ENCODE measurements at places on chromosomes 1 and 21. TPM values are rescaled to one million over a fixed set of nuclear protein-coding genes. Genes with fewer than 3 reads are reported as not detected.

DNA sequence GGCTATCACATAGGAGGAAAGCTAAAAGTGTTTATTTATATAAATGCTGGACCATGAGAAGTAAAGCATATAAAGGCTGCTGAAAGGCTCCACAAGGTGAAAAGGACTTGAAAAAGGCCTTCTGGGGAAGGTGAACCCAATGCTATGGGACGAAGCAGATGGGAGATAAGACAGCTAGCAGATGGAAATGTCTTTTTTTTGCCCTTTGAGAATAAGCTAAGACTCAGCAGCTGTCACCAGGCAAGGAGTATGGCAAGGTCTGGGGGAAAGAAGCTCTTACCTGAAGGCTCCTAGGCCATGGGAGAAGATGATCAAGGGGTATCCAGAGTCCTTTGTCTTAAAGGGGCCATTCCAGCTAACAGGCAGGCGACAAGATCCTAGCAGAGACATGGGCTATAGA lies 9.9 kb downstream of the PAFAH2 start:
- DNase-seq = no peak

The AIRE gene
- polyA plus RNA-seq = not detected

- peak; percentile 46 for DNase-seq
These were observed 2.6 kb downstream of the FUCA1 start for GRCh38 chr1:23865543-23865930.

- no peak for DNase-seq
These were observed 39.0 kb downstream of the SLC37A1 start for GRCh38 chr21:42552407-42553336.

DNA sequence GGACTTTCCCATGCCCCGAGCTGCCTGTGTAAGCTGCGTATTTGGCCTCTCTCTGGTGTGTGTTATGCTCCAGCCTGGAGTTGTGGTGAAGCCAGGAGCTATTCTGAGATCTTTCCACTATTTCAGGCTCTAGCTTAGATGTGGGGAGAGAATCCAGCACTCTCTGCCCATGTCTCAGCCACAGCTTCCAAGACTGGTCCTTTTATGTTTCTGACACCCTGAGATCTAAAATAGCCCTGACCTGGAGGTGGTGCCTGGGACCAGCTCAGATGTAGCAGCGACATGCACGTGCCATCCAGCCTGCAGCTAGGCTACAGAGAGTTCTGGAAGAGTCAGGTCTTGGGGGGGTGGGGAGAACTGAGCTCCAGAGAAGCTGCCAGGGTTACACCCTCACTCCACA lies 76.5 kb downstream of the TENT5C start:
- no peak for DNase-seq

DNA sequence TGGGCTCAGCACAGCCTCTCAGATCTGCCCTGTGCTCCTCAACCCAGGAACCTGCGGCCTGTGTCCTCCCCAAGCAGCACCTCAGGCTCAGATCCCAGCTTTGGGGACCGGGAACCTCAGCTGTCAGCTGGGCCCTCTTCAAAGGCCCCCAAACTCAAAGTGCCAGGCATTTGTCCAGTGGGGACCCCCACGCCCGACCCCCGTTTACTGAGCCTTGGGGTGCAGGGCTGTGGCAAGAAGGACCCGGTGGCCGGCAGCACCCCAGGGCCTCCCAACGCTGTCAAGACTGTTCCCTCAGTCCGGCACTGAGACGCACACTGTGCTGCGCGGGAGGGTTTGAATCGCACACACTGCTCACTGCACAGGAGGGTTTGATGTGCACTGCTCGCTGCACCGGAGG lies 35.0 kb downstream of the MORN1 start:
- DNase-seq = peak; percentile 49

DNA sequence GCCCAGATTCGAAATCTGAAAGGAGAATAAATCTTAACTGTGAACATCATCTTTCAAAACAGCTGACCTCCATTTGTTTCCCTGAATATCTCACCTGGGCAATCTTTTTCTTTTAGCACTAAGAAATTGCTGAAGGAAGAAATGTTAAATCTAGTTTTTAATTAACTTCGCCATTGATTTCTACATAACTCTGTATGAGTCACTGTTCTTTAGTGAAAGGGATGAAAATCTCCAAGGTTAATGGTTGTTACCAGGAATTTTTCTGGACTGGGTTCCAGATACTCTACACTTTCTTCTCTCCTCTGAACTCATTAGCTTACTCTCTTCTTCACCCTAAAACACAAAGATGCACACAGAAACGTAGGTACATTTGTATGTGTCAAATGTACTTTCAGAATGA lies 235.7 kb downstream of the BACH1 start:
- DNase-seq = no peak

DNA sequence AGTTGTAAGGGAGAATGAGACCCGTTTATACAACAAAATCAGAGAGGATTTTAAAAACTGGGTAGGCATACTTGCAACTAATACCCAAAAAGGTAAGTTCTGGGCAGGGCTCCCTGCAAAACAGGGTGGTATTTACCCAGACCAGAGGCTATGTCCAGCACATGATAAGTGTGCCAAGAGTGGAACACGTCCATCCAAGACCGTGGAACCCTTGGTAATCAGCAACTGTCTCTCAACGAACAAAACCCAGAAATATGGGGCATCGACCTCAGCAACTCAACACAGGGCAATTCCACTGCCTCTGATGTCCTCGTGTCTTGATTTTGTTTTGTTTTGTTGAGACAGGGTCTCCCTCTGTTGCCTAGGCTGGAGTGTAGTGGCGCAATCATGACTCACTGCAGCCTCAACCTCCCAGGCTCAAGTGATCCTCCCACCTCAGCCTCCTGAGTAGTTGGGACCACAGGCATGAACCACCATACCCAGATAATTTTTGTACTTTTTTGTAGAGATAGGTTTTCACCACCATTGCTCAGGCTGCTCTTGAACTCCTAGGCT lies 26.7 kb upstream of the MX1 start:
- no peak for DNase-seq

The PALMD gene
- 95.2 TPM for polyA plus RNA-seq

DNA sequence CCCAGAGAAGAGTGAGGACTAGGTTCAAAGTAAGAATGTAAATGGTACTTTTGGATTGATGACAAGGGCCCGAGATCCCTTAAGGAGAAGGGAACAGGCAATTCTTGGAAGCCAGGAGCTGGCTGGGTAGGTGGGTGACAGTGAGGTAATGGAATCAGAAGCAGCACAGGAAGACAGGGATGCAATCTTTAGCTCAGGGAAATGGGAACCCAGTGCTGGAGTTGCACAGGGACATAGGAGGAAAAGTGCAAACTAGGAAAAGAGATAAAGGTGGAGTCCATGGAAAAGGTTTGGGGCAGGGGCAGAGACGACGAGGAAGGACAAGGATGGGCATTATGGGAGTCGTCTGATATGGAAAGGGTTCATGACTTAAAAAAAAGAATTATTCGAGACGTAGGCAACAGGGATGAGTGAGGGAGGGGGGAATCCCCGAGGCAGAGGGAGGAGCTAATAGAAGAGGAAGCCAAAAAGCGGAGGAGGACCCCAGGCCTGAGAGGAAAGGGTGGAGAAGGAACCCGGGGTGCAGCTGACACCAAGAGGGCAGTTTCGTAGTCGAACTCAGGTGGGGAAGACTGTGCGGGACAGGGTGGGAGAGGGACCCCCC lies 495 bp downstream of the PI4KB start:
- peak; percentile 60 for DNase-seq

The DIO1 gene
- not detected for polyA plus RNA-seq

The PYHIN1 gene
- polyA plus RNA-seq = 0.15 TPM

The SFT2D2 gene
- polyA plus RNA-seq = 2.7 TPM

DNA sequence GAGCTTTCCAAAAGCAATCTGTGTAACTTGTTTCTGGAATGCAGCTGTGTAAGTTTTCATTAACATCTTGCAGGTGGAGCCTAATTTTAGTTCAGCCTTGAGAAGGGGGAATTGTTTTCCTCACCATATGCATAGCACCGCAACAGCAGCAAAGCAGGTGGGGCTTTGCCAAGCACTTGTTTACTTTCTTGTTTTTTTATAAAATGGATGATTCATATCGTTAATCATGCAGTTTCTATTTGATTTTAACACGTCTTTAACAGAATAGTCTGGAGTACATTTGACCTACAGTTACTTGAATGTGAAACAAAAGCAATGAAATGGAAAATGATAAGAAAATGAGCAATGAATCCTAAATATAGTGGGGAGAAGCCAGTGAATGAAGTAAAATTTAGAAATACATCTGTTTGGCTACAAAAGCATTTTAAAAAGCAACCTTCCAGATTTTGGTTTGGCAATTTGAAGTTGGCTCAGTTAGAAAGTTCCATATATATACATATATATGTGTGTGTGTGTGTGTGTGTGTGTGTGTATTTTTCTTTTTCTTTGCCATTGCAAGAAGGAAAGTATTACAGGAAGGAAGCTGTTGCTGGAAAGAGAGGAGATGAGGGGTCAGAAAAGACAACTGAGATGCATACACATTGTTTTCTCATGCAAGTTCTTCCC lies 119.0 kb upstream of the ADGRL2 start:
- DNase-seq = no peak

DNA sequence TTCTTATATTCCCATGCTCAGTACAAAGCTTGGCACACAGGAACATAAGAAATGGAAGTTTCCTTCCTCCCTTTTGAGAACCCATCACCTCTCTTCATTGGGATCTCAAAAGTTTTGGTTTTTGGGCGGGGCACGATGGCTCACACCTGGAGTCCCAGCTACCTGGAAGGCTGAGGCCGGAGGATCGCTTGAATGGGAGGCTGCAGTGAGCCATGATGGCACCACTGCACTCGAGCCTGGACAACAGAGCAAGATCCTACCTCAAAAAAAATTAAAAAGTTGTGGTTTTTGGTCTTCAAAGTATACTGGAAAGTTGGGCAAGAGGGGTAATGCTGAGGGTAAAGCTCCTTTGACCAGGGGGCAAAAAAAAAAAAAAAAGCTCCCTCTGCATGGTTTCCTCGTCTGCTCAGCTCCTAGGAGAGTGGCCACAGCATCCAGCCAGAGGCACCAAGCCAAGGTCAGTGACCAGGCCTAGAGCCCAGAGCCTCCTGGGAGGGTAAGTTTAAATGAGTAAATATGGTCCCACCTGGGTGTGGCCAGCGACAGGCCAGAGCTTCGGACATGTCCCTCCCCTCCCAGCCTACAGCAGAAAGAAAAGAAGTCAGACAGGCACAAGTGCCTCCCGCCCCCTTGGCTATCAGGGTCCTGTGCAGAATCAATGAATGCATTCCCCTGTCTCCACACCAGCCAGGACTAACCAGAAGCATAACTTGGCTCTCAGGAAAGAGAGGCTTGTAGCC lies 5.0 kb downstream of the MEF2D start:
- peak; percentile 85 for DNase-seq

- DNase-seq = no peak
These were observed 1.7 kb upstream of the CHI3L2 start for GRCh38 chr1:111225717-111226400.

GRCh38 chr1:200624679-200625335 lies 4.3 kb upstream of the KIF14 start:
- no peak for DNase-seq

DNA sequence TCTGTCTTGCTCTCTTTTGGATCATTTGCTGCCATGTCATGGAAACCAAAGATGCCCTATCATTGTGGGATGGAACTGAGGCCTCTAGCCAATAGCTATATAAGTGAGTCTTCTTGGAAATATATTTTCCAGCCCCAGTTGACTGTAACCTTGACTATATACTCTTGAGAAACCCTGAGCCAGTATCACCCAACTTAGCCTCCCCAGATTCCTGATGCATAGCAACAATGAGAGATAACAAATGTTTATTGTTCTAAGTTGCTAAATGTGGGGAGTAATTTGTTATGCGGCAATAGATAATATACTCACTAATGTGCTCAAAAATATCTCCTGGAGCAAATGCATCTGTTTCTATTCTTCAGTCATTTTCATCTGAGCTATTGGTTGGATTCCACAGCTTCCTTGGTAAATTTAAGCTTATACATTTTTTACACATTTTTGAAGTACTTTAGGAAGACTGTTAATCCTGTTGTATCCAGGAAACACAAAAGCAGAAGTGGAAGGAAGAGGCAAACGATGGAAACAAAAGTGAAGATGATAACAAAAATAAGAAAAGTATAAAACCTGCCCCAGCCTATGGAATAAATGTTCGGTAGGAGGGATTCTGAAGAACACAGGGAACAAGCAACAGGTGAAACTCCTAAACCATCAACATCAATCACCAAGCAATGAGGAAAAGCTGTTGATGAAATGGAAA lies 6.3 kb upstream of the SRRM1 start:
- no peak for DNase-seq

GRCh38 chr1:1074631-1075147 lies 583 bp upstream of the RNF223 start:
- no peak for DNase-seq

DNA sequence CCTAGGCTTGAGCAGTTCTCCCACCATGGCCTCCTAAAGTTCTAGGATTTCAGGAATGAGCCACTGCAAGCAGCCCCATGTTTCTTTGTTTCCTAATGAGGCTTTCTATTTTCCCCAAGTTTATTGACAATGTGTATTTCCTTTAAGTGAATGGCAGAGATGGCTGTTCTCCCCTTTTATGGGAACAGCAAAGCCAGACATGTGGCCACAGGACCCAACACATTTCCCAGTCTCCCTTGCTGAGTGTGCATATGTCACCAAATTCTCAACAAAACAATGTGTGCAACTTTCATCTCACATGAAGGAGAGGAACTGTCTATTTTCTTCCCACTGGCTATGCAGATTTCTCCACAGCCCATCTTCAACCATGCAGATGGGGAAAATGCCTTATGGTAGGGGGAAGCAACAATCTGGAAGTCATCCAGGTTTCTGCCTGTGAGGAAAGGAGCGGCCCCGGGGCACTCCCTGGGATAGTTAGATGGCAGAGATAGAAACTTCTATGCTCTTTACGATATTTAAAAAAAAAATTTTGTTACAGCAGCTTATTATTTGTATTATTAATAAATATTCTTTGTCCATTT lies 28.6 kb upstream of the MAP10 start:
- DNase-seq = no peak

DNA sequence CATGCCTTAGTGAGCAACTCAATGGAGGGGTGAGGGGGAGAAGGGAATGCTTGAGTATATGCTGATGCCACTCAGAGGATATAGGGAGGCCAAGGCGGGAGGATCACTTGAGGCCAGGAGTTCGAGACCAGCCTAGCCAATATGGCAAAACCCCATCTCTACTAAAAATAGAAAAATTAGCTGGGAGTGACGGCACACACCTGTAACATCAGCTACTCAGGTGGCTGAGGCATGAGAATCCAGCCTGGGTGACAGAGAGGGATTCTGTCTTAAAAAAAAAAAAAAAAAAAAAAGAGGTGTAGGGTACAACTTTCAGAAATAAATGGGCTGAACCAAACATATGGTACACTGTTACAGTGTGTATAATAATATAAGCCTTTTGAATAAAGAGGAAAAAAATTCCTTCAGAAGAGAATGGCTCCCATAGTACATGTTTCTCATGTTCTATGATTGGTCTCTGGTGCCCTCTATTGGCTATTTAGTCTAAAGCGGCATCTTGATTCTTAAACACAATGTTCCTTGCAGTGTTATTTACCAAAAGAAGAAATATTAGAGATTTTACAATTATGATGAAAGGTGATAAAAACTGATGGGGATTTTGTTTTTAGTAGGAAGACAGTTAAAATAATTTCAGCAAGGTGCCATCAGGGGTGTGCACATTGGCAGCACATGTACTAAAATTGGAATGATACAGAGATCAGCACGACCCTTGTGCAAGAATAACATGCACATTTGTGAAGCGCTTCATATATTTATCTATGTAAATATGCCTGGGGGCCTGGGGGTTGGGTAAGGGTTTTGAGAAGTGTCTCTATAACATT lies 109.8 kb downstream of the PATJ start:
- DNase-seq = no peak

GRCh38 chr1:8317647-8318381 lies at the start of gene SLC45A1:
SLC45A1 (plus strand) TSS chr1:8318114; CDS start chr1:8324330, 6,216 bp downstream.
- DNase-seq = peak; percentile 85
